ENCODE measurements at places on chromosomes 3 and 15.

GRCh38 chr3:16828815-16829214 lies 55.9 kb upstream of the PLCL2 start:
- peak; percentile 15 for DNase-seq

DNA sequence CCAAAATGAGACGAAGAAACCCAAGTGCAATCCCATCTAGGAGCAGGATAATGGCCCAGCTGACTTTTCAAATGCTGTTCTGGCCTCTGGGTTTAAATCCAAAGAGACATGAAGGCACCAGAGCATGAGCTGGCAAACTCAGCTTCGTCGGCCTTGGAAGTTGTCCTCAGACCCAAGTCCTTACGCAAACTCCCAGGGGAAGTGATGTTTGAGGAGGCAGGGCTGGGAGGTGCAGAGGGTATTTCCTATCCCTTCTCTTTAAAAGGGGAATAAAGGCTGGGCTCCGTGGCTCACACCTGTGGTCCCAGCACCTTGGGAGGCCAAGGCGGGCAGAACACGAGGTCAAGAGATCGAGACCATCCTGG lies 68.9 kb upstream of the HERC1 start:
- no peak for DNase-seq

DNA sequence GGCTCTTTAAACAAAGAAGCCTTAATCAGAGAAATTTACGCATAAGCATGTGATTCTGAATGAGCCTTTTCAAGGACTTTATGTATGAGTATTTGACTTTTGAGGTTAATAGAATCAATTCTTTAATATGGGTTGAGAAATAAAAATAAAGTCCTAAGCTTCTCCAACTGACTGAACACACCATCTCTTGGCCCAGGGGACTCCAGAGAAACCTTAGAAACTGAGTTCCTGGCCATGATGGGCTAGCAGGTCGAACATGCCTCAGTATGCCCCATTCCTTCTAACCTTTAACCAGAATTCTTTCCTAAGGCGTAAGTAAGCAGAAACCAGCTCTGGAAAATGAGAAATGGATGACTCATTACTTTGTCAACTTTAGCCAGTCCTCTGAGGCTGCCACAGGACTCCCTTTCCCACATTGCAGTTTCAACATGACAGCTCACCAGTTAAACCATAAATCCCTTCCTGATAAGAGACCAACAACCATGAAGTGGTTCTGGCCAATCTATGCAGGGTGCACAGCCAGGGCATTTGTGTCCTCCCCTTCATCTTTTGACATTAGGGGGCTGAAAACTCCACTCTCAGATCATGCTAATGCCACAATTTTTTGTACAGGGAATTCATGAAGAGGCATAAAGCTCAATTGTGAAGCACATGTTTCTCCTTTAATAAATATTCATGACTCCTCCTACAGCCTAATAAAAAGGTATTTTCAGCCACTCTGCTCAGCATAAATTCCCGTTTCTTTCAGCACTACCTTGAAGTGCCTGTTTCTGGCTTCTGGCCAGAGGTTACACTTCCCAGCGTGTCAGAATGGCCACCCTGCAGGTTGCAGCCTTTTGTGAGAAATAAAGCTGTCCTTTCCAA lies 33.3 kb downstream of the TM4SF18 start:
- DNase-seq, result peak; percentile 88

DNA sequence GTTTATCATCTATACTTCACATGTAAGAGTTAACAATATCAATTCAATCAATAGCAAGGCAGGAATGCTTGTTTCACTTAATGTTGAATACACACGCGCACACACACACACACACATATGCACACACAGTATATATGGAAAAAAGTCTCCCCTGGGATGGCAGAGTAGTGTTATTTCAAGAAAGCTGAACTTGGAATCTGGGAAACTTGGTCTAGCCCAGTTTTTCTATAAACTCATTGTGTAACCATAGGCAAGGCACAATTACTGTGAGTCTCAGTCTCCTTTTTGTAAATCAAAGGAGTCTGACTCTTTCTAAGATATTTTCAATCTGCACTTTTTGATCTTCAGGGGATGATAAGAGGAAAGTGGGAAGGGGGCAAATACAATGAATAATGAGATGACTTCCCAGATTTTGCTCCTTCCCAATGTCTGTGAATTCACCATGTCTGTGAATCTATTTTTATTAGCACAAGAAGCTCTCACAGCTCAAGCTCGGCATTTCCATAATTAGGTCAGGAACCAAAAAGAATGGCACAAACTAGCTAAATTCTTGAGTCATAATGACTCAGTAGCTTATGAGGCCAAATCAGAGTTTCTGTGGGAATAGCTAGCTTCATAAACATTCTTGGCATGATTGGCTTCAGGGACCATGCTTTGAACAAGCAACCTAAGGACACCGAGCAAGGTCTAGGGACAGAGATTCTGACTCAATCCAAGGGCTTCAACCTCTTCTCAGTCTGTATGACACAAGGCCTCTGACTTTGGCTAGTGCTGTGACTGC lies 227.4 kb upstream of the DCBLD2 start:
- peak; percentile 66 for DNase-seq

- DNase-seq, result no peak
Measured at GRCh38 chr3:52842424-52842823, 7.6 kb upstream of the MUSTN1 start.

DNA sequence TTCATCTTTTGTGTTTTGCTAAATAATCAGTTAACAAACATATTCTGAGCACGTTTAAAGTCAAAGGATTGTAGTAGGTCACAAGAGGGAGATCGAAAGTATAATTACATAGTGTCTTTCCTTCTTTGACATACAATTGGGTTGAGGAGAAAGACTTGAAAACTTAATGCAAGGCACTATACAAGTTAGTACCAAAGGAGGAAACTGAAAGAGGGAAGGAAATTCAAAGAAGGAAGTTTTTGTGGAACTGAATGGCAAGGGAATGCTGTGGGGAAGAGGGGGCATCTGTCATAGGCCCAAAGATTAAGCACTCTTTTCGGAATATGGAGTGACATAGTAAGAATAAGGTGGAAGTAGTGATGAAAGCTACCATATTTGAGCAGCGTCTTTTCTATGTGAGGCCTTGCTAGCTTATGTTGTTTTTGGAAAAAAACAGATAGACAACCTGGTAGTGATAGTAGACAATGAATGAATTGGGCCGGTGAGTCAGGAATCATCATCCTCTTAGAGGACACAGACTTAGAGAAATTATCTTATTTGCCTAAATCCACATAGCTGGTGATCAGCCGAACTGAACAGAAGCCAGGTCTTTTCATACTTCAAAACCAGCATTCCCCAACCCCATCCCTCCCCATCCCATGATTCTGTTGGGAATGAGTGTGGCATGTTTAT lies 10.2 kb downstream of the MBNL1 start:
- DNase-seq, result no peak

- DNase-seq, result no peak
Measured at GRCh38 chr3:129409541-129409940, 18.9 kb downstream of the EFCAB12 start.

- DNase-seq, result no peak
Measured at GRCh38 chr3:179658606-179659005, 5.8 kb downstream of the USP13 start.

DNA sequence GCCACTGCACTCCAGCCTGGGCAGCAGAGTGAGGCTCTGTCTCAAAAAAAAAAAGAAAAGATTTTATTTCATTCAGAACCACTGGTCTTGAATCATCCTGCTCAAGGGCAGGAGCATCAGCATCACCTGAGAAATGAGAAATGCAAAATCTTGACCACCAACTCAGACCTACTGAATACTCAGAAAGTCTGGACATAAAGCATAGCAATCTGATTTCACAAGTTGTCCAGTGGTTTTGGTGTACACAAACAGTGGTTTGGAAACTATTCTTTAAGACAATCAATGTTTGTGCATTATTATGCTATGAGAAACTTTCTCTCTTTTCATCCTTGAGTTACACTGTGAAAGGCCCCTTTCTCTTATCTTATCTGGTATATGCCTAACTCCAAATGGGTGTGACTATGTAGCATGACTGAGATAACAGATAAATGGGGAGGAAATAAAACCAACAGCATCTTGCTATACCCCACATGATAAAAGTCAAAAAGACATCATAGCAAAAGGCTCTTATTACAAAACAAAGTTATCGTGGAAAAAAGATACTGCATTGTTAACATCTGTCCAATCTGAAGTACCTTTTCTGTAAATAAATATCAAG lies 174.2 kb upstream of the STT3B start:
- no peak for DNase-seq

DNA sequence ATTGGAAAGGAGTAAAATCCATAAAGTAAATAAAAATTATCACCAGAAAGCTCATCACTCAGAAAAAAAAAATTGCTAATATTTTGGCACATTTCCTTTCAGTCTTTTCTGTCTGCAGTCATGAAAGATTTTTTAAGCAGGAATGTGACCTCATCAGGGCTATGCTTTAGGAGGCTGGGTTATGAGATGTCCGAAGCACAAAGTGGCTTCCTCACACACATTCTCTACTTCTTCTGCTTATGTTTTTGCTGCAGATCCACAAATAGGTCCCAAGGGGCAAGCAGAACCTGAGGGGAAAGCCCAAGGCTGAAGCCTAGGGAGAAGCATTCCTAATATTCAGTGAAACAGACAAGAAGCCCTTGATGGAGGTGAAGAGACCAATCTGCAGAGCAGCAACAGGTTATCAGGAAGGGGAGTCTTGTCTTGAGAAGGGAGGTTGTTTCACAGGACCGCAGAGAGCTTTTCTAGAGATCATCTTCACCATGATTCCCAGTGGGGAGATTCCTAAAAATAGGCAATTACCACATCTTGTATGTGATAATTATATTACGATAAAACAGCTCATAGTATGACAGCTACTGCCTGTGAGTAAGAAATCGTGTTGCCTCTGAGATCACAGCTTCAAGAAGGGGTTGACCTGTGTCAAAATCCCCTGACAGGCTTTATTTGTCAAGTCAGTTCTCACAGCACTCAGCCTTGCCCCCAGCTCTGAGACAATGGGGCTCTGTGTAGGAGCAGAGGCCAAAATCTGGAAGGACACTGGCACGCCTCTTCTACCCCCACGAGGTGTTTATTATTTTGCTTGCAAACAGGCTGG lies 60.5 kb downstream of the IGF2BP2 start:
- no peak for DNase-seq

DNA sequence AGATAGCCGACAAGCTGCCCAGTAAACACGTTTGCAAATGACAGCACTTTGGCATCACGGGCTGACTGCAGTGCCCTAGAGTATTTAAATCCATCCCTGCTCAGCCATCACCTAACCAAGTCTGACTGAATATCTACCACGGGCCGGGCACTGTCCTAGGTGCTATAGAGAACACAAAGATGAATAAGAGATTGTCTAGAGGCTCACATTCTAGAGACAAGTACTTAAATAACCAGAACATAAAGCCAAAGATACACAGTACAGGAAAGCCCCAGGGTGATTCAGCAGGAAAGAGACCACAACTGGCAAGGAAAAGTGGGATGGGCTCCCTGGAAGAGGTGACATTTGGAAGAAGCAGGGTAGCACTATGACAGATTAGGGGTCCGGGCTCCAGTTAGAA lies 103.5 kb downstream of the MYLK start:
- no peak for DNase-seq

DNA sequence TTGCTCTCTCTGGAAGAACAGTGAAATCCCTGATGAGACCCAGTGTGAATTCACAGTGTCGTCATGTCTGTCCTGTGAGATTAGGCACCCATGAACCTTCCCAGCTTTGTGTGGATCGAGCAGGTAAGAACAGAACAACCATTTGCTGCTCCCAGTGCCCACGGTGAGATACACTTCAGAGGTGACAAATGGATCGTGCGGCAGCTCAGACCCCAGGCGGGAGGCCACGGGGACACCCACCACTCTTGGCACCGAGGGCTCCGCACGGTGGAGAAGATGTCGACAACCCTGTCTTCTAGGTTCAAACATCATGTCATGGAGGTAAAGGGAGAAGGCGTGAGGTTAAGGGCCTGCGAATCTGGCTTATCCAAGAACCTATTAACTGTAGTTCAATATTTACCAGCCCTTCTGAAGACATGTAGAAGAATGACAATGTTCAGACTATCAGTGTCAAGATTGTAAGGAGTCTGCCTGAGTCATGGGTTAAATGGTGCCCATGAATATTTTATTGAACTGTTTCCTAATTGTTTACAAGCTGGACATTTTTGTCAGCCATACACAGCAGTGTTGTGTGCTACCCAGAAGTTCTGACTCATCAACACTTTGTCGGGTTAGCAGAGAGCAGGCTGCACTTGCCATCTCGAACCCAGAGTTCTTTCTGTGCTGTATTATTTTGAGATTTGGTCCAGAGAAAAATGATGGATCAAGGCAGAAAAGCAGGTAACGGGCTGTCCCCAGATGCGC lies 15.5 kb upstream of the PCSK6 start:
- DNase-seq, result no peak

DNA sequence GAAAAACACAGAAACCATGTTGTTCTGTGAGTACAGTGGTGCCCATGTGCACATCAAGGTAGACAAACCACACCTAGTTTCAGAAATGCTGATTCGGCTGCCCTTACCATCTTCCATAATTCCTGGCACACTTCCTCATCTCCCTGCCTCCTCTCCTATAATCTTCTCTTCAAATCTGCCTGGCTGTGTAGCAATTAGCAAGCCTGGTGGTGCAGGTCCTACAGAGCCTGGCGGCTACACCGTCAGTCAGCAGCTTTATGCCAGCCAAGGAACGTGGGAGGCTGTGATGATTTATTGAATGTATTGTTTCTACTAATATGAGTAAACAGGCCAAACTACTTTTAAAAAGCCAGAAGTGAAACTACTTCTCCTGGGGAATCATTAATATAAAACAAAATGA lies 106.8 kb downstream of the SEMA6D start:
- no peak for DNase-seq
